ENCODE measurements at places on chromosomes 16 and 17.

DNA sequence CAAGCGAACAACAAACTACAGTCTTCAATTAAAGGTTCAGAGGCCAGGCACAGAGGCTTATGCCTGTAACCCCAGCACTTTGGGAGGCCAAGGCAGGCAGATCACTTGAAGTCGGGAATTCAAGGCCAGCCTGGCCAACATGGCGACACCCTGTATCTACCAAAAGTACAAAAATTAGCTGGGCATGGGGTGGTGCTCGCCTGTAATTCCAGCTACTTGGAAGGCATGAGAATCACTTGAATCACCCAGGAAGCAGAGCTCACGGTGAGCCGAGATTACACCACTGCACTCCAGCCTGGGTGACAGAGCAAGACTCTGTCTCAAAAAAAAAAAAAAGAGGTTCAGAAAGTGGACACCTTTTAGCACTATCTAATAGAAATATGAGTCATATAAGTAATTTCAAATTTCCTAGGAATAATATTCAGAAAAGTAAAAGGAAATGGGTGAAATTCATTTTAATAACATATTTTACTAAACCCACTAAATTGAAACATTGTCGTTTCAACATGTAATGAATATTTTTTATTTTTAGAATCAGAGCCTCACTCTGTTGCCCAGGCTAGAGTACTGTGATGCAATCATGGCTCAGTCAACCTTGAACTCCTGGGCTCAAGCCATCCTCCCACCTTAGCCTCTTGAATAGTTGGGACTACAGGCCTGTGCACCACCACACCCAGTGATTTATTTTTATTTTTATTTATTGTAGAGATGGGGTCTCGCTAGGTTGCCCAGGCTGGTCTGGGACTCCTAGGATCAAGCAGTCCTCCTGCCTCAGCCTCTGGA lies 15.2 kb upstream of the MARCHF10 start:
- peak; percentile 13 for DNase-seq

DNA sequence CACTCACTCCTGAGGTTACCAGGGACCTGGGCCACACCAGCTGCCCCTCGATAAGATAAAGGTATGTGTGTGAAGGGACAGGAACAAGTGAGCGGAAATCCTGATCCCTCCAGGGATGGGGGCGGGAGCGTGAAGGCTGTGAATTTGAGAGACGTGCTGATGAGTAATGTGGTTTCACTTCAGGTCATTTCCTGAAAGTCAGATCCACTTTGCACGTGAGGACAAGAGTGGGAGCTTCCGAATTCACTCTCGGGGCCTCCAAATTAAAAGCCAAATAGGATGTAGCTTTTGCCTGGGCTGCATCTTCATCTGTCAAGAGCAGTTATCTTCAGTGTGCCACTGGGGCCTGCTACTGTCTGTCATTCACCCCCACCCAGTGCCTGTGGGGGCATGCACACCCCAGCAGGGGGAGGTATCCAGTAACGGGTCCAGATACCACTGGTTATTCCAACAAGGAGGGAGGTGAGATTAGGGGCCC lies 87.4 kb upstream of the LHX1 start:
- peak; percentile 83 for DNase-seq

- peak; percentile 78 for DNase-seq
These were observed at the start of gene PRKCA for GRCh38 chr17:66301864-66302741. Gene PRKCA (plus strand): TSS chr17:66302613.

DNA sequence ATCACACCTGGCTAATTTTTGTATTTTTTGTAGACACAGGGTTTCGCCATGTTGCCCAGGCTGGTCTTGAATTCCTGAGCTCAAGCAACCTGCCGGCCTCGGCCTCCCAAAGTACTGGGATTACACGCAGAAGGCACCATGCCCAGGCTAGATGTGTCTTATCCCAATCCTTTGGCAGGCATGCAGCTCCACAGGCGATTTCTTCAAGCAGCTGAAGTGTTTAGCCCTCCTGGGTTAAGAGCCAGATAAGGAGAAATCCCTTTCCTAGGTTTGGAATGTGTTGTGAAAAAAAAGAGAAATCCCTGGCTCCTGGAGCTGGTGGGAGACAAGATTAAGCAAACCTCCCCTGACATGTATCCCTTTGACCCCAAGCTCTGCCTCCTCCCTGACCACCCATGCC lies 2.1 kb upstream of the NHERF1 start:
- no peak for DNase-seq

DNA sequence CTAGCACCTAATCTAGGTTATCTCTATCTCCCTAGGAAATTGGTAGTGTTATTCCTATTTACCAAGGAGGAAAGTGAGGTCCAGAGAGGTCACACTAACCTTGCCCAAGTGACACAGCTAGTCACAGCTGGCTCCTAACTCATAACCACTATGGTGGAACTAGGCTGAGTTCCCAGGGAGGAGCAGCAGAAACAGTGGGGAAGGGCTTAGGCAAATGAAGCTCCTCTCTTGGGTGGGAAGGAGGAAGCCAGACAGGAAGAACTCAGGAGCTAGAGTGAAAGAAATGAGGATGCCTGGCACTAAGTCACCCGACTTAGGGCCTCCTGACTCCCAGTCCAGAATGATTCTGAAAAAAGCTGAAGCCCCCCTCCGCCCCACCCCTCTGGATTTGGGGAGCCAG lies 34.5 kb downstream of the PSME3IP1 start:
- DNase-seq: no peak

GRCh38 chr17:53724726-53725125 lies 98.0 kb upstream of the KIF2B start:
- no peak for DNase-seq

GRCh38 chr17:30211371-30211770 lies 24.1 kb downstream of the SLC6A4 start:
- no peak for DNase-seq

DNA sequence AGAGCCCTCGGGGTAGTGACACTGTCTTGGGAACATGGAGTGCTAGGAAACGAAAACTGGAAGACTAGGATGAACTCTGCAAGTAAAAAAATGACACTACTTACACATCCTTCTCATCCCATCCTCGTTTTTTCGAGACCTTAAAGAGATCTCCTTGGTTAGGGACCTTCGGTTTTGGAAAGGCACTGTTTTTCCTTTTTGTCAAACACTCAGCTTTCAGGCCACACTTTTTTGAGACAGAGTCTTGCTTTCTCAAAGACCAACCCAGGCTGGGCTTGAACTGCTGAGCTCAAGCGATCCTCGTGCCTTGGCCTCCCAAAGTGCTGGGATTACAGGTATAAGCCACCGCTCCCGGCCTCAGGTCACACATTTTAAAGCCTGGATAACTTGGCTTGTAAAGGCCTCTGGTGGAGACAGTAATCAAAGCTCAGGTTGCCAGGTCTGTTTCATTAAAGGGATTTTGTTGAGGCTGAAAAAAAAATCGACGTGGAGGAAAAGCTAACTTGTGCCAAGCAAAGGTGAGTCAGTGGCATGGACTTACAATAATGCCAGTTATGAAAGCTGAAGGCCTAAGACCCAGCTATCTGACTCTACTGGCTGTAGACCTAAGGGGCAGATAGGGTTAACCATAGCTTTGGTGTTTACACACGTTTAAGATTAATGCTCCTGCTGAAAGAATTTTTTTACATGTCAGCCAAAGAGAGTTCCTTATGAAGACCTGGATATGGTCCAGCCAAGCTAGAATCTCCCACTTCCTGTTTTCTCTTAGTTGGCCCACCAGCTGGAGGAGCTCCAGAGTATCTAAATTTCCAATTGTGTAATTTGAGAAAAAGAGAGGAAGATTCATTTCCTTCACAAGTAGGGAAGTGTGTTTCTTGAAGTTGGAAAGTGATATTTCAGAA lies 823 bp downstream of the NBR1 start:
- DNase-seq: peak; percentile 93

- DNase-seq: no peak
These were observed 3.8 kb downstream of the OR4D2 start for GRCh38 chr17:58170622-58171021.

GRCh38 chr17:69567130-69567529 lies 152.6 kb downstream of the MAP2K6 start:
- peak; percentile 8 for DNase-seq

DNA sequence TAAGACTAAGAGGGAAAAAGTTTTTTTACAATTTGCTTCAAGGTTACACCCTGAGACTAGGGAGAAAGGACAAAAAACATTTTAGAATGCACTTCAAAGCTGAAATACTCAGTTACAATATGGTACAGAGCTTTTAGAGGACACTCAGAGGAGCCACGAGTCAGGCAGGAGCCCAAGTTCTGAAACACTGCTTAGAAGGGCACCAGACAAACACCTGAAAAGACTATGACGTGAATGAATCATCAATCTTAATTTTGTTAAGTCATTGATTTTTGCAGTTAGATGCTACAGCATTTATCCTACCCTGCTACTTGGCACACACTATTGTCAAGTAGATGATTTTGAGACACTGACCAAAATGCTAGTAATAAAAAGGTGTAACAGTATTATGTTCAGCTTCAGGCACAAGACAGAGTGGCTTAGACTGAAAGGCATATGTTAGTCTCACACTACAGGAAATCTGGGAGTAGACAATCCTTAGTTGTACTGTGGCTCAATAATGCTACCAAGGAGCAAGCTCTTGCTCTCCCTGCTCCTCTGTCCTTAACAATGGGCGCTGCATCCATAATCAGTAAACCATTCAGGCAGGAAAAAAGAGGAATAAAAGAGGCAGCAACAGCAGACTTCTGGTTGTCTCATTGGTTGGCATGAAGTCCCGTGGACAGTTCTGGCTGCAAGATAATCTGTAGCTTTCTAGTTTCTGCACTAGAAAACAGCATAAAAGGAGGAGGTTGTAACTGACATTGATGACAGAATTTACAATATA lies 151.8 kb downstream of the ABCA8 start:
- no peak for DNase-seq

GRCh38 chr17:81365601-81366585 lies 29.4 kb upstream of the BAHCC1 start:
- no peak for DNase-seq

DNA sequence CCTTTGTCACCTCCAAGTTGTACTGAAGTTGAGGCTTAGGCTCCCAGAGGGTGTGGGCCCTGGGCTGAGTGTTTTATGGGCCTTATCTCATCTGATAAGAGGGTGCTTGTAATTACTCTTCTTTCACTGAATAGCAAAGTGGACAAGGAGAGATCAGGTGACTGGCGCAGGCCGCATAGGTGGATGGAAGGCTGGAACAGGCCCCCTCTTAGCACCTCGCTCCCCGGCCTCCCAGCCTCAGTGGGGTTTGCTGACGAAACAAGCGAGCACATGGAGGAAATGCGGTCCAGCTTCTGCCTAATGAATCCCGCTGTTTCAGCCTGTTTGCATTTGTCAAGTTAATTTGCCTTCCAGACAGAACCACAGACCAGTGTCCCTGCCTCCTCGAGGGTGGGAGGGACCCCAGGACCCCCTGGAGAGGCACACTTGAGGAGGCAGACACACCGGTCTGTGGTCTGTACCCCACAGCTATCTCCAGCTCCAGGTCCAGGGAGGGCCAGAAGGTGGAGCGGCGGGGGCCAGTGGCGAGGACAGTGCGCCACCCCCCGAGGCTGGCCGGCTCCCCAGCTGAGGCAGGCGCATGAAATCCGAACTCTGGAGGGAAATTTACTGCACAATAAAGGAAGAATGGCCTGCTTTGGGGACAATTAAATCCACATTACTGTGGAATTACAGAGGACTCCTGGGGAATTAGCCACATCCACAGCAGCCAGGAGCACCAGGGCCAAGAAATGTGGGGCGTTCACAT lies 123.4 kb downstream of the NTN1 start:
- no peak for DNase-seq

GRCh38 chr16:53099318-53100130 lies 44.7 kb downstream of the CHD9 start:
- peak; percentile 93 for DNase-seq

DNA sequence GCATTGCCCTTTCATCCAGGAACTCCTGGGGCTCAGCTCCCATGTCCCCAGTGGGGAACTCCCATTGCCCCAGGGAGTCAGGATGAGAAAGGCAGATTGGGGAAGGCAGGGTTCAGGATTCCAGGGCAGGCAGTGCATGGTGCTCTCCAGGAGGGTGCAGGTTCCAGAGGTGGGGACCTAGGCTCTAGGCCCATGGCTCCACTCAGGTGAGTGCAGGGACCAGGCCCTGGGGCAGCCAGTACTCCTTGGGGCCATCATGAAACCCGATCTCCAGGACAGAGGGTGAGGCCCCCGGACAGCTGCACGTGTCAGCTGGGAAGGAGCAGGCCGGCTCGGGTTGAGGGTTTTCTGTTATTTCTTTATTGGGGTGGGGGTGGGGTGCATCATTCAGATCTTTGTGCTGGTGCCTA lies 1.3 kb upstream of the MTSS2 start:
- DNase-seq: no peak

DNA sequence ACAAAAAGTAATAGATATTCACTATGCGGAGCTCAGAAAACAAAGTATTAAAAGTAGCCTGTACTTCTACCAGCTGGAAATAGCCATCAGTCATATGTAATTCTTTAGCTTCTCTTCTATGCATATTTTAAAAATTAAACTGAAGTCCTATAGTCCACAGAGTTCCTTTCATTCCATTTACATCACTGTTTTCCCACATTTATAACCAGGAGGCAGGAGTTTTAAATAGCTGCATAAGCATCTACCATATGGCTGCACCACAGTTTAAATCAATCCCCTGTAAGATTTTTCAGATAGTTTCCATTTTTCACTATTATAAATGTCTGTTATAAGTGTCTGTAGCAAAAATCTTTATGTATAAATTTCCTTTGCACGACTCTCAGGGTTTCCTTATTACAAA lies 45.1 kb downstream of the ZFHX3 start:
- DNase-seq: peak; percentile 91

GRCh38 chr16:81499576-81500380 lies 55.2 kb downstream of the CMIP start:
- DNase-seq: no peak

DNA sequence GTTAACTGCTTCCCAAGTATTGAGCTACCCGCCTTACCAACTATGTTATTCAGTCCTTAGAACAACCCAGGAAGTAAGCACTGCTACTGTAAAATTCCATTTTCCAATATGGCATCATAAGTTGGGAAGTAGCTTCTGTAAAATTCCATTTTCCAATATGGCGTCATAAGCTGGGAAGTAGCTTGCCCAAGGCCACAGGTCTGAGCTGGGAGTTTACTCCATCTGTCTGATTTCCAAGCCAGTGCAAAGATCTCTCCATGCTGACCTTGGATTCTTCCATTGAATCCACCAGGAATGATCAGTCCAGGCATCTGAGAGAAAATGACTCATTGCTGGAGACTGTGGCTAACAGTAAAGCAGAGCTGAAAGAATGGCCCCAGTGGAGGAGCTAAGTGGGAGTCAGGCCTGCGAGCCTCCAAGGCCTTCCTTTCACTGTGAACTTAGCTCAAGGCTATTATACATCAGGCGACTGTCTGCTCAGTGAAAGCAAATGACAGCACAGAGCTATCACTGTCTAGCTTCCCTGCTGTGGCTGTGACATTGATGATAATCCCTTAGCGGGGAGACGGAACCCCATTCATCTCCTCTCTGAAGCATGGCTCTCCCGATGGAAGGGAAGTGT lies 430.4 kb downstream of the HAPSTR1 start:
- DNase-seq: no peak

Measured in fibroblast of skin of back (primary cell).